Esophagus squamous epithelium (tissue), 5 donors: ENCODE measurements at places on chromosomes 1 and 21.

DNA sequence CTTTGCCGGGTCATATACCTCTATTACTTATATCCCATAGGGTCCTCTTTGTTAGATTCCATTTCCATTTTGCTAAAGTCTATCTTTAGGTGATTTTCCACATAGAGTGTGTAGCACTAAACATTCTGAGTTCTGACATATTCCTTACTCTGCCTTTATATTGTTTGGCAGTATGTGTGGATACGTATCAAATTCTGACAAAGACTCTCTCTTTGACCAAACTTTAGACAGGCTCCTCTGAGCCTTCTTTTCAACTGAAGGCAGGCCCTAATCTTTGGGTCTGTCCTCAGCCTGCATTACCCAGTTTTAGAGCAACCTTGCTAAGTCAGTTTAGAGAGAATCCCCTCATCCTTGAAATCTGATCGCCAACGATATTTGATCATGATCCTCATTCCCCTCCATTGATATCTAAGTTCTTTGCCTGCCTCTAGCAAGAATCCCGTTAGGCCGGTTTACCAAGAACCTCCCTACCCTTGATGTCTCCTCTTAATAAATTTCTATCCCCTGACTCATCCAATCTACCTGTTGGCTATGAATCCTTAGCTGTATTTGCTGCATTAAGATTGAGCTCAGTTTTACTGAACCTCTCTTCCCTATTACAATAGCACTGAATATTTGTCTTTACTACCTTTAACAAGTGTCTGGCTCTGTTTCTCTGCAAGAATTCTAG lies 10.4 kb upstream of the PPT1 start:
- no peak for DNase-seq

GRCh38 chr1:19287436-19288185 lies 959 bp downstream of the AKR7A3 start:
- no peak for DNase-seq

DNA sequence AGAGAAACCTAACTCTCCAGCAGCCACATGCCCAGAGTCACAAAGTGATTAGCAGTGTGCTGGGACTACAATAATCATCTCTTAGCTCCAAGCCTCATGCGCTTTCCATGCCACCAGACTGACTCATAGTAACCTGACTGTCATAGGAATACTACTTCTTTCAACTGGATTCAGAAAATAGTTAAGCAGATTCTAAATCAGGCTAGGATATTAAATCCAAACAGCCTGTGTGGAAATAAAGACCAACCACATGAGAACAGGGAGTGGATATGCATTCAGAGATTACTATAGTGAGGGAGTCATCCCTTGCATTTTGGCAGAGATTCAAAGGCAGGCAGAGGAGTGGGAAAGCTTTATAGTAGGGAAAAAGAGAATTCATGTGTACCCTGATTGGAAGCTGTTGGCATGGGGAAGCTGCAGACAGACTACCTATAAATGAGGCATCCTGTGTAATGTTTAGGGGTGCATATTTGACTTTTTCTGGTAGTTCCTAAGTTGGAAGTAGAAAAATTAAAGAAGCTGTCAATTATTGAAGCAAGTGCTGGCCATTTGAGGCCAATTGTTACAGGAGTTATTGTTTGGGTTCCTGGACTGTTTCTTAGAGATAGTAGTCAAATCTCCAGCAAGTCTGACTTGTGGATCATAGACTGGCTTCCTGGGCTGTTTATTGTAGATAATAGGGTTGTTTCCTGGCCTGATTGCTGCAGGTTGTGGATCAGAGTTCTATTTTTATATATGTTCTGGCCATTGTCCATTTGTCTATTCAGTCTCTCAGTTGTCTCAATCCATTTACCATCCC lies 31.7 kb upstream of the DNAH14 start:
- no peak for DNase-seq

GRCh38 chr1:207364614-207365013 lies 43.1 kb downstream of the CD55 start:
- DNase-seq, result no peak

GRCh38 chr1:39376656-39377055 lies 114.8 kb upstream of the BMP8A start:
- no peak for DNase-seq

DNA sequence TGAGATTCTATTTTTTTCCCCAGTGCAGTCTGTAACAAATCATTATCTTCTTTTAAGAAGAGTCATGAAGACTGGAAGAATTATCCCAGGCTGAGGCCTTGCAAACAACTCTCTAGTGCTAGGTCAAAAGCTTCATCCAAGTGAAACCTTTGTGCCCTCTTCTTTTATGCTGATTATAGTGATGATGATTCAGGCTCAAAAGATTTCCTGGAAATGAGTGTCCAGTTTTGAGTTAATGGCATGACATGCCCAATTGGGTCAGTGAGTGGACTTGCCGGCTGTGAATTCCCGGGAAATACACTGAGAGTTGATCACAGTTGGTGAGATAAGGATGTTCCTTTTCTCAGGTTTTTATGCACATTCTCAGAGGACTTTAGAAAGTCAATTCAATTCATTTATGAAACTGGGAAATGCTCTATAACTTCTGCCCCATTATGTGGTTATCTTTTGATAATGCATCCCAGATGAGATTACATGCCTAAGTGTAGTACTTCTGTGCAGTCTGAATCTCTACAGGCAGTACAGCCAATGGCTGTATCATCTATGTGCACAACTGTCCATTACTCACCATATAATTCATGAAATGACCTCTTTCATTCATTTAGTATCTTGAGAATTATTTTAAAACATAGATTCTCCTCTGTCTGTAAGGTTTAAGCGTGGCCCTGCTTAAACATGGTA lies 66.2 kb downstream of the S1PR1 start:
- DNase-seq, result no peak

GRCh38 chr1:36463803-36464604 lies at the start of gene MRPS15:
Gene MRPS15, minus strand, starts transcription at chr1:36464384. Its CDS starts 109 bp downstream, at chr1:36464275.
- DNase-seq, result peak; percentile 79

- no peak for DNase-seq
Measured at GRCh38 chr1:113392541-113393128, 2.3 kb downstream of the MAGI3 start.

DNA sequence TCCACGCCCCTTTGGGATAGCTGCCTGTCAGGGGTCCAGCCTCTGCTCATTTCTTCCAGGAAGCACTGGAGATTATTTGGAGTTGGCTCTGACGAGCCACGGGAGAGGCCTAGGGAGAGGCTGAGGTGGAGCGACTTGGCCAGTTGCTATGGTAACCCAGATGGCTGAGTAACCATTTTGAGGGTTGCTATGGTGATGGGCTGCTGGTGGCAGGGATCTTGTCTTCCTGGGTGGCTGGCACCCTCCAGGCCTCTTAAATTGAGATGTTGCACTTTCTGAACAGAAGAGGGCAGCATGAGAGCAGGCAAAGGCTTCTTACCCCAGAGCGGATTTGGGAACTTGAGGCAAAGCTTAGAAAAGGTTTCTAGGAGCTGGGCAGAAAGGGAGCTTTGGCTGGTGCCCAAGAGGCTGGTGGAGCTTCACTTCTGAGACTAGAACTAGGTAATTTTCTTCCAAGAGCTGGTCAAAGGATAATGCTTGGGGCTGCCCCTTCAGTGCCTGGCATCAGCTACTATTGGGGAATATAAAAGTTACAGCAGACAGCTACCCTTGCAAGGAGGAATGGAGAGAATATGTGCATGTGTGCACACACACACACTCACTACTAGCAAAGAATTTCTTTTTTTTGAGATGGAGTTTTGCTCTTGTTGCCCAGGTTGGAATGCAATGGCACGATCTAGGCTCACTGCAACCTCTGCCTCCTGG lies 72.5 kb downstream of the NDUFS5 start:
- no peak for DNase-seq

DNA sequence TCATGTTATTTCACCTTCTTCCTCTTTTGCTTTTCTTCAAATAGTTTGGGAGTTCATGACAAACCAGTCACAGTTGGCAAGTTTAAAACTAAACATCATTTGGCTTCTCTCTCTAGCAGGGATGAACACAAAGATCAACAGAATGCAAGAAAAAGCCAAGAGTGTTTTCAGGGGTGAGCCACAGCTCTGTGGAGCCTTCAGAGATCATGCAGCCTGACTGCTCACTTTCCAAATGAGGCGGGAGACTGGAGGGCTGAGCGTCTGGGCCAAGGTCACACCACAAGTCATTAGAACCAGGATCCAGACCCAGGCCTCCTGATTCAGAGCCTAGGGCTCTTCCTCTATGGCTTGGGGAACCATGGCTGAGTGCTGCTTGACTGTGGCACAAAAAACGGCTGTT lies 2.7 kb downstream of the DPT start:
- no peak for DNase-seq

- no peak for DNase-seq
Measured at GRCh38 chr1:36208978-36209703, 15.1 kb upstream of the THRAP3 start.

GRCh38 chr21:36847189-36847588 lies 119.3 kb downstream of the HLCS start:
- no peak for DNase-seq

GRCh38 chr1:61268546-61269240 lies 186.3 kb downstream of the NFIA start:
- DNase-seq, result no peak

- no peak for DNase-seq
Measured at GRCh38 chr1:233652526-233652925, 38.6 kb downstream of the KCNK1 start.

- no peak for DNase-seq
Measured at GRCh38 chr1:161989108-161989507, 34.6 kb downstream of the OLFML2B start.

GRCh38 chr1:43299101-43299500 lies 1.7 kb upstream of the TIE1 start:
- no peak for DNase-seq

DNA sequence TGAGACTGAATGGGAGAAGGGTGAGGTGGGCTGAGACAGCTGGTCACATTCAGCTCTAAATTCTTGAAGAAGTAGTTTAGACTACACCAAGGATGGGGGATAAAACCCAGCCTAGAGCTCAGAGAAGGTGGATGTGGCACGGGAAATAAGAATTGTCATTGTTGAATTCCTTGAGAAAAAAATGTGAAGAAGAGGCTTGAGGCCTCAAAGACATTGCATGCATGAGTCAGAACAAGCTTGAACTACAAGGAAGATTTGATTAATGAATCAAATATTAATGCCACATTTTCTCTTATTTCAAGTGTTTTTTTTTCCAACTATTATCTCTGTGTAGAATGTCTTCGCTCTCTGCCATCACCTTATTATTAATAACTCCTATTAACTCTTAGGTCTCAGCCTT lies 58.9 kb downstream of the MAP3K7CL start:
- DNase-seq, result no peak

GRCh38 chr1:219083631-219084030 lies 90.0 kb upstream of the LYPLAL1 start:
- DNase-seq, result no peak

DNA sequence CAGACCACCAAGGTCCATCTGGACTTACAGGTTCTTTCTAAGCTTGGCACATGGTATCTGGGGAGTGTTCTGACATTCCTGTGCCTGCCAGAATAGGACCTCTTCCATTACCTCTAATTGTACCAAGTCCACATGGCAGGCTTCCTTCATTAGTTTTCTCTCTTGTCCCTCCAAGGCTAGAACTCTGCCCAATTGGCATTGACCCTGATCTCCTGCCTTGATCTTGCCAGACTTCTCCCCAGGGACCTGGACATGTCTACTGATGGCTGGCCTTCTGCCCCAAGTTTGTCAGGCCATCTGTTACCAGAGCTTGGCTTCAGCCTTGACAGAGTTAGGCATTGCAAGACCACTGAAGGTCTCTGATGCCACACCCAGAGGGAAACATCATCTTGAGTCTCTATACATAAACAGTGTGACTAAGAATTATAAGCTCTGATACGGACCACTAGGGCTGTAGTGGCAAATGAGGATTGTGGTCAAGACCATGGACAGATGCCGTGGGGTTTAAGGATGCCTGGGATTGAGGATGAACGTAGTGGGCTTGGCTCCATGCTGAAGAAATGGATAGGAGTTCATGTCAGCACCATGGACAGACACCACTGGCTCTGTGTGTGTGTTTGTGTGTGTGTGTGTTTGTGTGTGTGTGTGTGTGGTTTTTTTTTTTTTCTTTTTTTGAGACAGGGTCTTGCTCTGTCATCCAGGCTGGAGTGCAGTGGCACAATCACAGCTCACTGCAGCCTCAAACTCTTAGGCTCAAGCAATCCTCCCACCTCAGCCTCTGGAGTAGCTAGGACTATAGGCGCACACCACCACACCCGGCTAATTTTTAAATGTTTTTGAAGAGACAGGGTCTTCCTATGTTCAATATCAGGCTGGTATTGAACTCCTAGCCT lies 19.5 kb upstream of the PSMB2 start:
- DNase-seq, result no peak

DNA sequence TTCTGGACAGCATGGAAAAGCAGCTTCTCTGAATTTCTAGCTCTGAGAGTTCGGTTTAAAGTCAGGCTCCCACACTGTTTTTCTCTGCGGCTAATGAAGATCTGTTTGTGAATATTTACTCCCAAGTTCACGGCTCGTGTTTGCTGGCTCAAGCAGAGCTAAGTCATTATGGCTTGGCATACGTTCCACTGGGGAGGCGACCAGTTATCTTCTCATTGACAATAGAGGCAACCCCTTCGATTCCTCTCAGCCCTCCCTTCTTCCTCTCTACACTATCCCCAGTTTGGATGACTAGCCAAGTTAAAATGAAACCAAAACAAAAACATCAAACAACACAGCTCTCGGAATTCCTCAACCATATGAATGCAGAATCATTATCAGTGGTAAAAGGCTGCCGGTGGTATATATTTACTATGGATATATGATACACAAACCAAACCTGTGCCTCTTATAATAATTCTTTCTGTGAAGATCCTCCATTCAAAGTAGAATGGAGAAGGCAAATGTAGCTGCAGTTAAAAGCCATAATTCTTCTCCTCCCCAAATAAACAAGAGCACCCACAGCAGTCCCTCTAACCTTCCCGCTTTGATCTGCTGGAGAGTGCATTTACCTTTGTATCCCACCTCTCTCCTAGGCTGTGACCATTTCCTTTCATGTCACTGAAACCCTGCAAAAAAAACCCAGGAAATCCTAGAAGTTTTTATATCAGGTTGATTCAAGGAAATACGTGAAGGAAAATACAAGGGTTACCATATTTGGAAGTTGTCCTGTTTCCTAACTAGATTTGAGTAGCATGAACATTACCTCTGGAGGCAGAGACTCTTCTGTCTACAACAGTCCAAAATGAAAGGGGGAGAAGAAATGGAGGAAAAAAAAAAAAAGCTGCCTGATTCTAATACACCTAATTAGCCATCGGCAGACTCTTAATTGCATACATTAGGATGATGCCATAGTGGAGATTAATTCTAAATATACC lies 108.3 kb upstream of the USH2A start:
- no peak for DNase-seq
